ENCODE measurements at places on chromosomes 1 and 21.

- DNase-seq = peak; percentile 26
Measured at GRCh38 chr1:116826818-116827606, 72.8 kb downstream of the CD2 start.

GRCh38 chr1:10646347-10646861, 150.0 kb downstream of the CASZ1 start:
- no peak for DNase-seq

DNA sequence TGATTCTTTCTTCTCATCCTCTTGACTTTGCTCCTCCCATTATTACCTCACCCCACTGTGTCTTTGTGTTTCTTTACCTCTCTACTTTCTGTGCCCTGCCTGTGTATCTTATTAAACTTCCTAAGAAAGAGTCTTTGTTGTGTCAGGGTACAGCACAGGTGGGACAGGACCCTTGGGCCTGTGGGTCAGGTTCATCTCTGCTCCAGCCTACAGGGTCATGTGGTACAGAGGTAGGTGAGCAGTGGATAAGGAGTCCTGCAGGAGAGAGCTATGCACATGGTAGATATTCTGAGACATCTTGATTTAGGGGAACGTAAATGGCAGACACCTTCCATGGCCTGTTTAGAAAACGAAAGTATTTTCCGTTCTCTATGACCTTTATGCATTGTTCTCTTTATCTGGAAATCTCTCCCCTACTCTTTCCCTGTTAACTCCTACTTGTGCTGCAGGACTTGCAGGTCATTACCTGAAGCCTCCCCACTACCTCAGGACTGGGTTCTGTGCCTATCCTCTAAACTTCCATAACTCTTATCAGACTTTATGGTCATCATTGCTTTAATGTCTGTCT, 9.9 kb downstream of the GIPC2 start:
- no peak for DNase-seq

- no peak for DNase-seq
Measured at GRCh38 chr1:202018468-202019234, 8.3 kb downstream of the ELF3 start.

DNA sequence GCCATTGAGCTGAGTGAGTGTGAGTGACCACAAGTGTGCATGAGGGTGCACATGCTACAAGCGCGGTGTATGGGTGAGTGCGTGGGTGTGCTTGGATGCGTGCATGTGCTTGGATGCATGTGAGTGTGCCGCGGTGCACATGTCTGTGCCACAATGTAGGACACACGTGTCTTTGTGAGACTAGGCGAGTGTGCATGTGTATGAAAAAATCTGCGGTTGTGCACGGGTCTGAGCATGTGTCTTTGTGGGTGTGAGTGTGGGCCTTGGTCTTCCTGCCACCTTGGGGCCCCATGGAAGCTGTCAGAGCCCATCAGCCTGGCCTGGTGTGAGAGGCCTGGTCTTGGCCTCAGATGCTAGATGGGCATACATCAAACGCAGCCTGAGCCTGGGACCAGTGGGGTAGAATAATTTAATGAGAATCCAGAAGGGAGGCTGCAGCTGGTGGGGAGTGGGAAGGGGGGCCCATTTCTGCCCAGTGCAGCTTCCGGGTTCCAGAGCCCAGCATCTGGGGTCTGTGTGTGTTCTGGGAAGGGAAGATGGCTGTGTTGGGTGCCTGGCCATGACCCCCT, 103.9 kb upstream of the SLC2A1 start:
- no peak for DNase-seq

GRCh38 chr1:37930246-37931101, 16.4 kb downstream of the INPP5B start:
- no peak for DNase-seq

DNA sequence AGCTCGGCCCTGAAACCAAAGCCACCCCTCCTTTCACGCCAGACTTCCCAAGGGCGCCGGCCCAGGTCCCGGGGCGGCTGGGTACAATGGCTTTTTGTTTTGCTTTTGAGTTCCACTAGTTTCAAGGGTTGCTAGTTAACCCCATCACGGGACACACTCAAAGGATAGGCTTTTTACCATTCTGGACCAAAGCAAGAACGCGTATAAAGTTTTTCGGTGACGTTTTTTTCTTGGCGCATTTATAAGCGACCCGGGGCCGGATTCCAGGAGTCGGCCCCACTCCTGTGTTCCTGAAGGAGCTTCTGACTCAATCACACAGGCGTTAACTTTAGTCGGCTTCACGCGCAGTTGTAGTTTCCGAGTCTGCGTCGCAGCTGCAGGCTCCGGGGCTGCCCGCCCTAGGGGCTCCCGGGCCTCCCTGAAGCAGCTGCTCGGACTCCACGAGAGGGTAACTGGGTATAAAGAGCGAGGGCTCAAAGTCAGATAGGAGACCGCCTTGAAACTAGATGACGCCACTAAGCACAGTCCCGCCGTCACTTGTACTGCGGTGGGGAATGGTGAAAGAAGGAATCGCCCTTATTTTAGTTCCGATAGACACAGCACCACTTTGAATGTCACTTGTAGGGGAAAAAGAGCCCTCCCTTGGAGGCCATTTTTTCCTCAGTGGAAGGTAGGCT, 707 bp upstream of the KLHL21 start:
- DNase-seq = peak; percentile 57

GRCh38 chr21:46634427-46634826, 1.0 kb upstream of the PRMT2 start:
- DNase-seq = no peak

GRCh38 chr1:33382661-33383415, 48.1 kb downstream of the PHC2 start:
- no peak for DNase-seq

- DNase-seq = no peak
Measured at GRCh38 chr1:219669556-219669955, 56.7 kb upstream of the ZC3H11B start.

GRCh38 chr1:16048573-16049189, 5.1 kb downstream of the CLCNKB start:
- no peak for DNase-seq

GRCh38 chr1:61930116-61930645, 187.9 kb downstream of the PATJ start:
- DNase-seq = no peak

DNA sequence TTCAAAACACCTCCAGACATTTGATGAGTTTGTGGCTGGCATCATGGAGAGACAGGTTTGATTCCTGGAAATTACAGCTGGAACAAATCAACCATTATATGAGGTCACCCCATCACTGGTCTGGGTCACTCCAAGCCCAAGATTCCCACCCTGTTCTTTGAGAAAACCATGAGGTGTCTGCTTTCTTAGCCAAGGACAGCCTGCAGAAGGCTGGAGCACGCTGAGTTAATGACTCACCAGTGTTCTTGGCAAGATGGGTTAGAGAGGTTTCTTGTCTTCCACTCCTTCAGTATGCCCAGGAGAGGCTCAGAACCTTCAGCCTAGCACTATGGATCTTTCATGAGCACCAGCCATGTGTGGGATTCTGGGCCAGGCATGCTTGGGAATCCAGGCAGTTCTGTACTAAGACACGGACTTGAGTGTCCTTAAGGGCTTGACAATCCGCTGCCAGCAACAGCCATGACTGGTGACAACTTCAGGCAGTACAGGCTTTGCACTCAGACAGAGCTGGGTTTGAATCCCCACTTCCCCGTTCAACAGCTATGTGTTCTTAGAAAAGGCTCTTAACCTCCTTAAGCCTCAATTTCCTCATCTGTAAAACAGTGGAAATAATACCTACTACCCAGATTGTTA, 43.9 kb downstream of the GRHL3 start:
- DNase-seq = no peak

DNA sequence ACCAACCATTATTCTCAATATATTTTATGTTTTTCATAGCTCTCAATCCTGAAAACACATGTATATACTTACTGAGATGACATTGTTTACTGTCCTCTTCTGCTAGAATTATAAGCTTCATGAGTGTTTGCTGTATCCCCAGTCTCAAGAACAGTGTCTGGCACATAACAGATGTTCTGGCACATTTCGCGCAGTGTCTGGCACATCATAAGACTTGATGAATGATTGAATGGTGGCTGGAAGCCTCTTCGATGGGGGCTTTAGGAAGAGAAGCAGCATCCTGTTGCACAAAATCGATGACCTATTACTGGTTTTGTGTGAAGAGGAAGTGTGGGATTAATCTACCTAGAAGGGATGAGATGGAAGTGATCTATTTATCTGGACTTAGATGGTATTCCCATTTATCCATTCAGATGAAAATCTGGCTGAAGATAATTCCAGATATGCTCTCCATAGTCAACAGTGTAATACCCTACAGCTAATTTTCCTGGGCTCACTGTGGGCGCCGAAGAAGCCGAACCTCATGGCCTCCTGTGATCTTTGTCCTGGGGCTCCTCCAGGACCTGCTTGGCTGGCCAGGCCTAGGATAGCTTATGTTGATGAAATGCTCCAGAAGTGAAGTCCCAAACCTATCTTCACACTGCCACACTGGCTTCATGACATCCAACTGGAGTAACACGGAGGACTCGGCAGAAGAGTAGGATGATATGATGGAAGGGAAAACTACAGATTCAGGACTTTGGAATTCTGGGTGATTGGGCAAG, 26.5 kb downstream of the CD34 start:
- DNase-seq = no peak

DNA sequence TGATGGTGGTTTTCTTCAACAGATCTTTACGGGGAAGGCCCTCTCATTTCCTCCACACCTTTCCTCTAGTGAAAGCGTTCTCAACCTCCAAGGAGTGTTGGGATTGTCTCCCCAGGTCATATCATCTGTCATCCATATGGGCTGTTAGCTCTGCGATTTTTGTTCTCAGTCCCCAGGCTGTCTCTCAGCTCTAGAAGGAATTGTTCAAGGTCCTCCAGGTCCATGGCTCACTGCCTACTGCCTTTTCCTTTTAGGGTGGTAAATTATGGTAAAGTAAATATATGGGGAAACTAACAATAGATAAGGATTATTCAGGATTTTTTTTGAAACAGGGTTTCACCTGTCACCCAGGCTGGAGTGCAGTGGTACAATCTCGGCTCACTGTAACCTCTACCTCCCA, 37.6 kb downstream of the ELF3 start:
- DNase-seq = no peak

DNA sequence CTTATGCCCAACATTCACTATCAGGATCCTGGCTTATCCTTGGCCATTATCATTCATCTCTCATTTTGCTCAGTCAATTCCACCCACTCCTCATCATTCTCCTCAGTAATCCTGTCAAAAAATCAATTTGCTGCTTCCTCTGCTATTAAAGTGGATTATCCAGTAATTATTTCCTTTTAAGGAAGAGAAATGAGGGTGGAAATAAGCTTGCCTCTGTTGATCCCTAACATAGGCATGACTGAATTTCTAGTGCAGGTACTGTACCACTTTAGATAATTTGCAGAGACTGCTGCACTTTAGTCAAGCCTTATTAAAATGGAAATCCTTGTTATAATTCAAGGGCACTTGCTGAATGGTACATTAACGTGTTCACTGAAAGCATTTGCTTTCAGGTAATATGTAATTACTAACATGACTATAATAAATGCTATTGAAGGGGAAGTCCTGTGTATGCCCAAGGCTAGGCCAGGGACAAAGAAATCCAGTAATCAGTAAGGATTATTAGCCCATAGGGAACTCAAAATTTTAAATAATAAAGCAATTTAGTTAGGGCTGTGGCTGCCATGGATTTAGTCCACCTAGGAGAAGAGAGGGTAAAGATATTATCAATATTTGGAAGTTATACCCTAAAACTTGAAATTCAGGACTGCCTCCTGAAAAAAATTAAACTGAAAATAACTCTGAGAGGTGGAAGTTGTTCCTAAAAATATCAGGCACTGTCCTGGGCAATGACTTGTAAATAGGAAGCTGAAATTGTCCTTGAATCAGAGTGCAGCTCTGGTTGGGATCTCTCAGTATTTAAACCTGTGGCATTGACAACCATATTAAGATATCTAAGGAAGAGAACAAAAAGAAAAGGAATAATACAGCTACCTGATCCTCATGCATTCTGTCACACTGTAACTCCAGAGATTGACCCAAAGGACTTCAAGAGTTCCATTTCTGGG, 43.4 kb downstream of the RGS2 start:
- DNase-seq = no peak

GRCh38 chr1:66237722-66238479, 296.1 kb upstream of the SGIP1 start:
- no peak for DNase-seq

DNA sequence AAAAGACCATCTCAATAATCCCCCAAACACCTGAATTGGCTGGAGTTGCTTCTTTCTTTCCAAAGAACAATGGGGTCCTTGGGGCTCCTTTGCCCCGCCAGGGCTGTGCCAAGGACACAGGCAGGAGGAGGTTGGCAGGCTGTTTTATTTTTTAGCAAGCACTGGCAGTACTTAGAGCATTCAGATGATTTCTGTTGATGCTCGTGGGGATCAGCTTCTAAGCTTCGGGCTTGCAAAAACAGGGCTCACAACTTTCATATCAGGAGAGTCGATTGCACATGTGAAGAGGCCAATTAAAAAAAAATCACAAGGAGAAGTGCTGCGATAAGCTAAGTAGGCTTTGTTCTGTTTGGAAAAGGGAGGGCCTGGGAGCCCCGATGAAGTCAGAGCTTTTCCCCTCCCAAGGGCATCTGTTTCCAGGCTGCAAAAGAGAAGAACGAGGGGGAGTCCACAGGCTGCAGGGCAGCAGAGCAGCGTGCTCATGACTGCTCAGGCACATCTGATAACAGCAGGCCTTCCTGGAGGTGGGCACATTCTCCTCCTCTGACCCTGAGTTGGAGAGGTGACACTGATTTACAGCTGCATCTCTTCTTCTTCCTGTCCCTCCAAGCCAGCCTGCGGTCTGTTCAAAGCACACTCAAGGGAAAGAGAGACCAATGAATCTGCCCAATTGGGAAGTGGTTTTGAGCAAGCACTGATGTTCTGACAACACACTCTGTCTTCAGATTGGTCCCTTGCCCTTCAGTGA, 27.3 kb upstream of the BCAR3 start:
- DNase-seq = no peak

DNA sequence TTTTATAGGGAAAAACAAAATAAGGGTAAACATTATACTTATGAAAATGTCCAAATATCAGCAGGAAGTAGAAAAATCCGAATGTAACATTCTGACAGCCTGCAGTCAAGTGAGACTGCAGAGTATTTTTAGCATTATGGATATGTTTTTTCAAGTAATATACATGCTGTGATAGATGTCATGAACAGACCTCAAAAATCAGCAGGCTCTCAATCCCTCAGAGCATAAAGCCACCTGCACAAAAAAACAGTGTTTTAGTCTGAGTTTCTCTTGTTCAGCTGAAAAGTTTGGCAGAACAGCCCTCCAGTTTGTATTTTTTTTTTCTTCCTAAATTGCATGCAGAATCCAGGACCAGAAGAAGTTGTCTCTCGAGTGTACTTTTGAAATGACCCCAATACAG, 219.1 kb upstream of the FMN2 start:
- DNase-seq = no peak
